Naive thymus-derived CD8-positive, alpha-beta T cell (primary cell): ENCODE measurements at places on chromosomes 1 and 21. TPM values are rescaled to one million over a fixed set of nuclear protein-coding genes. Genes with fewer than 3 reads are reported as not detected.

- DNase-seq = no peak
Observed at GRCh38 chr1:206036663-206037455, 13.2 kb upstream of the CTSE start.

FCRLB gene
- 1.2 TPM for total RNA-seq

GRCh38 chr1:230823931-230824381 lies 44.4 kb downstream of the C1orf198 start:
- DNase-seq = no peak

CACNA1S gene
- not detected for total RNA-seq

NID1 gene
- total RNA-seq = not detected

GRCh38 chr1:101081496-101082488 lies 56.2 kb upstream of the DPH5 start:
- DNase-seq = no peak
